ENCODE measurements at places on chromosomes 12 and 14. TPM values are rescaled to one million over a fixed set of nuclear protein-coding genes. Genes with fewer than 3 reads are reported as not detected.

The MAP3K9 gene
- 4.9 TPM for total RNA-seq

The DAO gene
- total RNA-seq: not detected

The KIF5A gene
- total RNA-seq: 0.69 TPM

- no peak for DNase-seq
Observed at GRCh38 chr12:81222846-81223592, 145.1 kb downstream of the ACSS3 start.

GRCh38 chr12:50537538-50537919, 32.7 kb downstream of the DIP2B start:
- DNase-seq: no peak
